ENCODE measurements at places on chromosomes 1 and 21. TPM values are rescaled to one million over a fixed set of nuclear protein-coding genes. Genes with fewer than 3 reads are reported as not detected.

DNA sequence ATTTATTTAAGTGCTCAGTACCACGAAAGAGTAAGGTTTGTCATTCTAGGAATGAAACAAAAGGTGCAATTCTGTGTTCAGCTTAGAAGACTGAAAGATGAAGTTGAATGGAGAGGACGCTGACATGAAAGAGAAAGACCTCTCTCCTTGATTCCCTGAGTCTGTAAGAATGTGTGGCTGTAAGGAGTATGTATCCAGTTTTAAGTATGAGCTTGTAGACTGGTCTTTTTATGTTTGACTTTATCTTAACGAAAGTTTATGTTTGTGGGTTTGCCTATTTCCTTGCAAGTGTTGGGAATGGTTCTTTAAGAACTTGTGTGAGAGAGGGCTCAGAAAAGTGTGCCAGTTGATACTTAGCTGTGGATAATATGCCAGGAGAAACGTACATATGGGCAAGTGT is 1.4 kb downstream of the CHD1L start:
- H3K27ac ChIP-seq, result no peak overlapping the region
- no peaks in the 10 kb centered on the region for H3K27me3 ChIP-seq
- no peaks in the 10 kb centered on the region for H3K36me3 ChIP-seq
- H3K4me3 ChIP-seq, result peak overlapping the region; percentile 89

The AVPR1B gene
- total RNA-seq, result not detected

The ELF3 gene
- 1,061 TPM for total RNA-seq

The MPL gene
- total RNA-seq, result not detected

The LCE2B gene
- not detected for total RNA-seq

DNA sequence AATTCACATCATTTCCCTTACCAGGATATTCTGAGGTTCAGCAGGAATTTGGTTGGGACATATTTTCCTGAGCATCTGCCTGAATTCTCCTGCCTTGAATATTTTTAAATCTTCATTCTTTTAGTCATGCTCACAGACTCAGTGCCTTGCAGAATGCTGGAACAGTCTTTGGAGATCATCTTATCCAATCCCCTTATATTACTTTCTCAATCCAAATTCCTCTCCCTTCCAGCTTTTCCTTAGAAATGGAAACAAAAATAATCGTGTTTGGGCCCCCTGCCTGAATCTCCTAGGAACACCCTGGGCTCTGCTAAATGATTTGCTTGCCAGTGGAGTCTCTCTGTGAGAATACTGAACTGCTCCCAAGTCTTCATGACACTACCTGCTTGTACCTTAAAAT is 38.4 kb downstream of the LHX8 start:
- H3K36me3 ChIP-seq, result no peaks in the 10 kb centered on the region
- no peak overlapping the region for H3K4me3 ChIP-seq
- no peaks in the 10 kb centered on the region for H3K27me3 ChIP-seq
- H3K27ac ChIP-seq, result no peak overlapping the region
- no peak for DNase-seq
- H3K4me1 ChIP-seq, result no peaks in the 10 kb centered on the region

- H3K4me1 ChIP-seq, result no peaks in the 10 kb centered on the region
- H3K27me3 ChIP-seq, result peaks cover 19% of the 10 kb centered on the region
- DNase-seq, result peak; percentile 23
- no peaks in the 10 kb centered on the region for H3K36me3 ChIP-seq
- no peak overlapping the region for H3K27ac ChIP-seq
Measured at GRCh38 chr1:31614414-31615005, 3.0 kb upstream of the HCRTR1 start.

The CD1B gene
- not detected for total RNA-seq

The PCSK9 gene
- 0.16 TPM for total RNA-seq

GRCh38 chr1:17119773-17120480 is 676 bp upstream of the PADI2 start:
- no peaks in the 10 kb centered on the region for H3K4me1 ChIP-seq
- H3K27ac ChIP-seq, result no peak overlapping the region

GRCh38 chr1:161739865-161740566 is 9.6 kb upstream of the DUSP12 start:
- no peaks in the 10 kb centered on the region for H3K4me1 ChIP-seq
- no peak overlapping the region for H3K4me3 ChIP-seq
- no peaks in the 10 kb centered on the region for H3K27me3 ChIP-seq

DNA sequence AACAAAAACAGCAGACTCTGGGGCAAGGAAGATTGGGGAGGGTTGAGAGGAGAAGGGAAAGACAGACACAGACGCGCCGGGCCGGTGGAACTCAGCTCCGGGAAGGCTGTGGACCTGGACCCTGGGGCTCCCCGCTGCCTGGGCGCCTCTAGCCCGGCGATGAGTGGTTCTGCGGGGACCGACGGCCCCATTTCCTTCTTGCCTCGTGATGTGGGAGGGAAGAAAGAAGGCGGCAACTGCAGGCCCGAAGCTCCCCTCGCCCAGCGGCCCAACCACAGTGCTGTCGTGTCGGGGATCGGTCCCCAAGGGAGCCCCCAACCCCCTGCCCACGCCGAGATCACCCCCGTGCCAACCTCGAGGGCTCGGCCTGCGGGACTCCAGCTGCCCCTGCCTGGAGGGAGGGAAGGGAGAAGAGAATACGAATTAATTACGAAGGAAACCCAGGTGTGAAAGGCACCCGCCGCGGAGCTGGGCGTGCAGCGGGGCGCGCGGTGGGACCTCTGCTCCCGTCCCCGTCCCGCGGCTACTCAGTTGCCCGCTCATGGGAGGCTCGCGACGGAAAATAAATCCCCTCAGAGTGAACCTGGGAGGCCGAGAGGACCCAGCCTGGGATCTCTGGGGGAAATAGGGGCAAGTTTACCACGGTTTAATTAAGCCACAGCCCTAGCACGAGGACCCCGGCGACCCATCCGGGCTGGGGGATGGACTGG is 7.4 kb downstream of the FOXD3 start:
- H3K4me3 ChIP-seq, result no peak overlapping the region
- DNase-seq, result no peak
- no peaks in the 10 kb centered on the region for H3K36me3 ChIP-seq
- no peaks in the 10 kb centered on the region for H3K4me1 ChIP-seq

The FBLIM1 gene
- 17.4 TPM for total RNA-seq

- no peaks in the 10 kb centered on the region for H3K36me3 ChIP-seq
- DNase-seq, result no peak
- no peaks in the 10 kb centered on the region for H3K4me1 ChIP-seq
- H3K27me3 ChIP-seq, result no peaks in the 10 kb centered on the region
- no peak overlapping the region for H3K4me3 ChIP-seq
Measured at GRCh38 chr1:232428036-232428645, 201.8 kb downstream of the SIPA1L2 start.

- no peaks in the 10 kb centered on the region for H3K4me1 ChIP-seq
- H3K27ac ChIP-seq, result no peak overlapping the region
- H3K27me3 ChIP-seq, result no peaks in the 10 kb centered on the region
- no peak for DNase-seq
Measured at GRCh38 chr1:7695497-7696117, 75.5 kb upstream of the VAMP3 start.

GRCh38 chr1:4046836-4047461 is 146.9 kb upstream of the C1orf174 start:
- H3K27me3 ChIP-seq, result no peaks in the 10 kb centered on the region
- H3K36me3 ChIP-seq, result no peaks in the 10 kb centered on the region
- no peak overlapping the region for H3K27ac ChIP-seq
- DNase-seq, result no peak
- H3K4me3 ChIP-seq, result no peak overlapping the region

The ST6GALNAC3 gene
- total RNA-seq, result 8.5 TPM

GRCh38 chr21:34073749-34074282 is 438 bp downstream of the MRPS6 start:
- peak overlapping the region; percentile 95 for H3K4me3 ChIP-seq
- peak overlapping the region; percentile 82 for H3K27ac ChIP-seq
- no peaks in the 10 kb centered on the region for H3K36me3 ChIP-seq
- no peaks in the 10 kb centered on the region for H3K27me3 ChIP-seq
- H3K4me1 ChIP-seq, result peaks cover 13% of the 10 kb centered on the region
- no peak for DNase-seq

The JUN gene
- 119 TPM for total RNA-seq

DNA sequence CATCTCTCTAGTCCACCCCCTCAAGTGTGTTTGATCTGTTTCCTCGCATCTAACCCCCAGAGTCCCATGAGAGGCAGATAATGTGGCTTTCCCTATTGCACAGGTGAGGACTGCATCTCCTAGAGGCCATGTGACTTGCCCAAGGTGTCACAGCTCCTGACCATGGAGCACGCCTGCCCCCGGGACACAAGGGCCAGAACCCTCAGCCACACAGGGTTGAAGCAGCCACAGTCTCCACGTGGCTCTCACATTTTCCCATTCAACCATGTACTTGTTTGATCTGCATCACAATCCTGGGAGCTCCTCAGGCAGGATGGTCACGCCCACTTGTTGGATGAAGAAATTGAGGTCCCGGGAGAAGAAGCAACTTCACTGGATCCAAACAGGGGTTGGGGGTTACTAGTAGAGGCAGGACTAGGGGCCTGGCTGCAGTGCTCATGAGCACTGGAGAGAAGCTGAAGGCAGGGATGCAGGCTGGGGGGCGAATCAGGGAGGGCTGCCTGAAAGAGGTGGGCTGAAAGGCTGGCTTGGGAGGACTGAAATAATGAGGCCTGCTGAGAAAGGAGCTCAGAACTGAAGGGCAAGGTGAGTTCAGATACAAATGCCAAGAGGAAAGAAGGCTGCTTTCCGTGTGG is 207.9 kb downstream of the PTPRU start:
- no peaks in the 10 kb centered on the region for H3K4me1 ChIP-seq
- no peak for DNase-seq
- no peak overlapping the region for H3K4me3 ChIP-seq
- H3K27ac ChIP-seq, result no peak overlapping the region
- H3K36me3 ChIP-seq, result no peaks in the 10 kb centered on the region

DNA sequence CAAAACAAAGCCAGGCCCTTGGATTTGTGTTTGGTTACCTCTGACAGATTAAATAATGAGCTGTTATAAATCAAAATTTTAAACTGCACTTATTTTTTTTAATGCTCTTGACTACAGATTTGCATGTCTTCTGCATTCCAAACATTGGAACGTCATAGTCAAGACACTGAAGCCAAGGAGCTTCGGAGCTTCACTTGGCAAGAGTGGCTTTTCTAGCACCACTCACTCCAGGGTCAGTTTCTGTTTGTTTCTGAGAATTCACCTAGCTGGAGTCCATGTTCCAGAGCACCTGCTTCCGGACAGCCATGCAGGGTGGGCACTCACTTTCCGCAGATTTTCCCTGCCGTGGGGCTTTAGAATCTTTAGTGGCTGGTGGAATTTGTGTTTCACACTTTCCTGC is 202.9 kb downstream of the ZP4 start:
- no peaks in the 10 kb centered on the region for H3K36me3 ChIP-seq
- no peak overlapping the region for H3K4me3 ChIP-seq
- H3K4me1 ChIP-seq, result no peaks in the 10 kb centered on the region
- no peak for DNase-seq
- H3K27ac ChIP-seq, result no peak overlapping the region

DNA sequence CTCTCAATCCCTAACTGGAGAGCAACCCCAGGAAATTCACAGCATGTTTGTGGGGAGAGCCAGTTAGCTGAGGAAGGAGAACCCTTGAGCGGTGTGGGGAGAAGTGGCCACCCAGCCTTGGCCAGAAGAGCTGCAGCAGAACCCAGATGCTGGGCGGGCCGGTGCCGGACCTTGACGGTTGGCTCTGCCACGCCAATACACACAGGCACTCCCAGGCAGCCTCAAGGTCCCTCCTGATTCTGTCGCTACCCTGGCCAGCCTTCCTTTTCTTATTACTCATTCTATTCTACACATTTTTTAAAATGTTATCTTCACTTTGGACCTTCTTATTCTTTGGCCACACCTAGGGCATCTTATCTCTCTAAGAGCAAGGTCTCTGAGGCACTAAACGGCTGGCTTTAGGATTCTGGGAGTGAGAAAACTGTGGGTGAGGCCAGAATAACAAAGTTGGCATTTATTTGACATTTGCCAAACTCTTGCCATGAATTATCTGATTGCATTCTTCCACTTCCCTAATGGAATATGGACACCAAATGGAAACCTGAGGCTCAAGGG is 50.4 kb upstream of the GPR37L1 start:
- no peak for DNase-seq
- H3K4me3 ChIP-seq, result no peak overlapping the region
- no peaks in the 10 kb centered on the region for H3K4me1 ChIP-seq
- no peak overlapping the region for H3K27ac ChIP-seq

GRCh38 chr1:42747125-42747524 is 7.1 kb upstream of the CLDN19 start:
- DNase-seq, result no peak
- H3K4me1 ChIP-seq, result no peaks in the 10 kb centered on the region
- H3K4me3 ChIP-seq, result no peak overlapping the region
- peaks cover 2% of the 10 kb centered on the region for H3K36me3 ChIP-seq
- H3K27ac ChIP-seq, result no peak overlapping the region
- H3K27me3 ChIP-seq, result no peaks in the 10 kb centered on the region

GRCh38 chr1:154170547-154171222 is 15.8 kb upstream of the NUP210L start:
- no peak overlapping the region for H3K4me3 ChIP-seq
- no peaks in the 10 kb centered on the region for H3K27me3 ChIP-seq
- peaks cover 13% of the 10 kb centered on the region for H3K36me3 ChIP-seq

DNA sequence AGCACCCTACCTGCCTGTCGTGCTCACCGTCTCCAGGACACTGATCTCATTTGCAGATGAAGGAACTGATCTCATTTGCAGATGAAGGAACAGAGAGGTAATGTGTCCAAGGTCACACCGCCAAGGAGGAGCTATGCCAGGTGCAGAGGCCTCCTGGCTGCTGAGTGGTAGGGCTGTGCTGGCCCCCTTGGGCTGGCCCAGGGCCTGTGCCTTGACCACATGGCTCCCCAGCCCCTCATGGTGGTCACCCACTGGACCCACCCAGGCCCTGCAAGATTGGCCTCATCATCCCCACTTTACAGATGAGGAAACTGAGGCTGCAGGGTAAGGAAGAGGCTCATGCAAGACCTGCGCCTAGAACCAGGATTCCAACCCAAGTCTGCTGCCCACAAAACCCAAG is 628.3 kb downstream of the MATN1 start:
- H3K36me3 ChIP-seq, result no peaks in the 10 kb centered on the region
- no peak overlapping the region for H3K4me3 ChIP-seq
- DNase-seq, result no peak
- H3K4me1 ChIP-seq, result no peaks in the 10 kb centered on the region
- peaks cover 3% of the 10 kb centered on the region for H3K27me3 ChIP-seq

The GGPS1 gene
- 22.4 TPM for total RNA-seq

The CLCA4 gene
- total RNA-seq, result 2.6 TPM

DNA sequence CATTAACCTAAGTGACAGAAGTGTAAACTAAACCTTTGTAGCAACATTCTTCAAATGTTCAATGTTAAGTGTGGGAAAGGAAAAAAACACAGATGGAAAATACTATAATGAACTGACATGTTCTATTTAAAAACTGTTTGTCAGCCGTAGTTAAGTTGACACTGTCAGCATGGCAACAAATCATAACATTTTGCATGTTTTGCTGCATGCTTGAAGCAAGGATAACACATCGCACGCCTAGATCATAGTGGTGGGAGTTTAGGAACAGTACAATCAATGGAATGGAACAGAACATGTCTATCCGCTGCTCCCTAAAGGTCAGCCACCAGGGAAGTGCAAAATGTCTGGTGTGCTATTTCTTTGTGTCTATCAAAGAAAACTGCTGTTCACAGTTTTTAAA is 62.5 kb upstream of the ESRRG start:
- no peak overlapping the region for H3K27ac ChIP-seq
- no peaks in the 10 kb centered on the region for H3K36me3 ChIP-seq
- no peak overlapping the region for H3K4me3 ChIP-seq
- H3K4me1 ChIP-seq, result no peaks in the 10 kb centered on the region

All from breast epithelium (tissue), 4 donors.